SIG-M5 (cell line): ENCODE measurements at places on chromosomes 6 and 20.
A peak's percentile ranks its signal among the peaks of the same experiment; 100 is the strongest.

DNA sequence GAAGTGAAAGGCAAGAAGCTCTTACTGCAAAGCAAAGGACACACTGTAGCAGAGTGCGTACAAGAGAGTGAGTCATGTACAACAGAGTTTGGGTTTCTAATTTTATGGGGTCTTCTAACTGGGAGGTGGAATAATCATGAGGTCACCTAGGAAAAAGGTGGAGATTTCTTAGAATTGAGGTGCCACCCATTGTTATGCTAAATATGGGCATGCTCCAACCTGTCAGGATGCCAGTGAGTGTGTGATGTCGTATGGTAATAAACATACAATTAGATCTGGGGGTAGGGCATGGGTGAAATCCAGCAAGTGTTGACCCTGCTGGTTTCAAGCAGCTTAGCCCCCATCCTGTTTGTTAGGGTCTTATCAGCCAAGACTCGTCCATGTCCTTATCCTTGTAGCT lies 46.6 kb downstream of the OR2B6 start:
- no peak for DNase-seq

- no peak for DNase-seq
Observed at GRCh38 chr20:8946036-8946940, 122.6 kb upstream of the PLCB4 start.

DNA sequence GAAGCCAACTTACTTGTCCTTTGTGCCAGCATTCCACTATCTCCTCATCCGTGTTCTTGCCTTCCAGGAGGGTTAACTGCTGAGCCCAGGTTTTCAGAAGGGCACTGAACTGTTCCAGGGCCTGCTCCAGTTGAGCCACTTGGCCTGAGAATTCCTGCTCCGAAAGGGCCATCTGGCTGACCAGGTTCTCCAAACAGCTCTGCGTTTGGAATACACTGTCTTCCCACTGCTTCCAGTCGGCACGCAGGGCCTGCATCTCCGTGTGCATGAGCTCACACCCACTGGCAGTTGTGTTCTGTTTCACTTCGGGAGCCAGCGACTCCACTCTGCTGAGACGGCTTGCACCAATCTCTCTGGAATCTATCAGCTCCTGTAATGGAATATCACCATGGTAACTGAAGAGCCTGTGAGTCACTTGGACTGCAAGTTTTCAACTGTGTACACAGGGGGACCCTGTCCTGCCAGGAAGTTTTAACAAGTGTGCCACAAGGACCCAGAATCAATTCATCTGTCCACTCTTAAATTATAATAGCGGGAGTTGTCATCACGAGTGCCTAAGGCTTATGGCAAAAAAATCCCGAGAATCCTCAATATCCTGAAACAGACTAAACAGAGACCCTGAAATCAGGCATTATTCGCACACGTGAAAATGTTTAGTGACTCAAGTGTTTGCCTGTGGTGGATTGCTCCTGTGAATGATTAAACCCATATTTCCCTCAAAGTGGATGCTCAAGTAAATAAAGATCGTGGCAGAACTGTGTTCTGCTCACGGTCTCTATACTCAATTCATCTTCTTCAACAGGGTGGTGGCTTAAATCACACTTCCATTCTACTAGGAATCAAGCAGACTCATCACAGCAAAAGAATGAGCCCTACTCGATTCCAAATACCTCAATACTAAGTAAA lies 255.9 kb downstream of the SYNE1 start:
- no peak for DNase-seq

- DNase-seq: no peak
Observed at GRCh38 chr6:2135401-2135800, 110.0 kb downstream of the GMDS start.

GRCh38 chr20:34047010-34047687 lies 53.4 kb downstream of the RALY start:
- no peak for DNase-seq

- no peak for DNase-seq
Observed at GRCh38 chr6:64774881-64775280, 932.1 kb downstream of the EYS start.

DNA sequence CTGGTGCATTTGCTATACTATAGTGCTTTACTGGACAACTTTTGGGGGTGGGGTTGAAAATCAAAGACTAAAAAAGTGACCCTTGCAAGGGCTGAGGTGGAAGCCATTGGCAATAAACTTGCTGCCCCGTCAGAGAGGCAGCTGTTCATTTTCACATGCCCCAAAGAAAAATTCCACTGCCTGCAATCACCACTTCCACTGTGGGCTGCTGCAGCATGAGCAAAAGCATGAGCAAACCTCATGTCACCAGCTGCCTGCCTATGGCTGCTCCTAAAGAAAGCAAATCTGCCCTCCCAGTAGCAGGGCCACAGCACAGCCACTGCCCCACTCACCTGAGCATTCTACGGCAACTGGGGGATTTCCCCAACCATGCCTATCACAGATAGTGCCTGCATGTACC lies 290.0 kb downstream of the PAX1 start:
- no peak for DNase-seq

DNA sequence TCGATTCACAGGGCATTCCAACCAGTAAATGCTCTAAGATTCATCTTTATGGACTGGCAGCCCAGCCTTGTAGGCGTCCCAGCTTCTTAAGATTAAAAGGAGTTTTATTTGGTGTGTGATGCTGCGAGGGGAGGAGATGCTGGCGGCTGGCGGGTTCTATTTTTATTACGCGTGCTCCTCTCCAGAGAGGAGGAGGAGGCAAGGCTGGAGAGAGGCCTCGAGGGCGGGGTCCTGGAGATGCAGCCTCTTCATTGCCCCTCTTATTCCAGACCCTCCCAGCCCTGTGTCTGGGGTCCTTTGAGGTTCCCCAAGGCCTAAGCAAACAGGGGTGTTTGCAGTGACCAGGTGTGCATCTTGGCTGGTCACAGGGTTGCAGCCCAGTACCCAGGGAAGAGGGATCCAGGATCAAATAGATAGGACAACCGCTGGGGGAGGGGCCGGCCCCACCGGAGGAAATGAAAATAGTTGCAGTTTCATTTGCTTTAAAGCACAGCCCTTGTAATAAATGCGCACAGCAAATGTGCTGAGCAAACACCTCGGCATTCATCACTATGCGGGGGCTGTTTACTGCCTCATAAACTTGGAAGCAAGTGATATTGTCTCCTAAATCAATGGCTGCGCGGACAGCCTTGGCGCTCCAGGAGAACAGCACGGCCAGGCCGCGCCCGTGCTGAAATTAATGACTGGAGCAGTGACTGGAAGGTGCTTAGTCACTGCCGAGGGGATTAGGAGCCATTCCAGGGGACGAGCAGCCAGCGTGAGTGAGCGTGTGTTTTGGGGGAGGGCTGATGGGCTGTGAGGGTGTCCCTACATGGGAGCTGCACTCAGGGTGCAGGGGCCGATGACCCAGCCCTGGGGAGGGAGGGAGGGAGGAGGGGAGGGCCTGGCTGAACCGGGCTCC lies 83.0 kb downstream of the TMEM242 start:
- DNase-seq: no peak

DNA sequence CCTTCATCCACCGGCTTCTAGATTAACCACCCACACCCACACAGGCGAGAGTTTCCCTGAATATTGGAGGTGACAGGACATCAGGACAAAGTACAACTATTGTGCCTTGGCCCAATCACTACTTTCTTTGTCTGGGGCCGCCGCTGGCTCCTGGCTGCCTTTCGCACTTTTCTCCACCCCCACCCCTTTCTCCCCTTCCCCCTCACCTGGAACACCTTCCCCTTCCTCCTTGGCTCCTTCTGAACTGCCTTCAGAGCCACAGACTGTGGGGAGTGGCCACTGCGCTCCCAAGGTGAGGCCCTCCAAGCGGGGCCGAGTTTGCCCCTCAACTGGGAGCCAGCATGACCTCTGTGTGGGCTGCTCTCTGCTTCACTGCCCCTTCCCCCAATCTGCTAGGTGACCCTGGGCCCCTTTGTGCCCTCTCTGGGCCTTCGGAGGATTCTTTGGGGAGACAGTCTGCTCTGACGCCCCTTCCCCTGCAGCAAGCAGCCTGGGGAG lies 3.0 kb upstream of the VEGFA start:
- DNase-seq: no peak

- DNase-seq: no peak
Observed at GRCh38 chr6:6131492-6132109, 124.9 kb upstream of the NRN1 start.

DNA sequence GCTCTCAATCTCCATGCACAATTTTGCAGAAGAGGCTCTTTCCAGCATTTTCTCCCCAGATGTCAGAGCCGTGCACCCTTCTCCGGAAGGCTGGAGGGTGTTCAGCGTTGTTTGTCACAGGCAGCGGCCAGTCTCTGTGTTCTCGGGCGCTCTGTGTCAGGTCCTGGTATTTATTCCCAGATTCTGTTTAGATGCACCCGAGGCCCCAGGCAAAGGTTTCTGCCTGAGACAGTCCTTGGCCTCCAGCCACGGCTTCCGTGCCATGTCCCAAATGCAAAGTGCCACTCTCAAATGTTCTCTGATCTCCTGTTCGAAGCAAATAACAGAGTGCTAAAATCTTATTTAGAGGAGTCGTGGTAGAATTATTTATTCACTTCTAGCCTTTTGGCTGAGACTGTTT lies 140.3 kb upstream of the AGPAT4 start:
- no peak for DNase-seq

GRCh38 chr20:57451795-57452661 lies 60.8 kb downstream of the RBM38 start:
- DNase-seq: peak; percentile 64

DNA sequence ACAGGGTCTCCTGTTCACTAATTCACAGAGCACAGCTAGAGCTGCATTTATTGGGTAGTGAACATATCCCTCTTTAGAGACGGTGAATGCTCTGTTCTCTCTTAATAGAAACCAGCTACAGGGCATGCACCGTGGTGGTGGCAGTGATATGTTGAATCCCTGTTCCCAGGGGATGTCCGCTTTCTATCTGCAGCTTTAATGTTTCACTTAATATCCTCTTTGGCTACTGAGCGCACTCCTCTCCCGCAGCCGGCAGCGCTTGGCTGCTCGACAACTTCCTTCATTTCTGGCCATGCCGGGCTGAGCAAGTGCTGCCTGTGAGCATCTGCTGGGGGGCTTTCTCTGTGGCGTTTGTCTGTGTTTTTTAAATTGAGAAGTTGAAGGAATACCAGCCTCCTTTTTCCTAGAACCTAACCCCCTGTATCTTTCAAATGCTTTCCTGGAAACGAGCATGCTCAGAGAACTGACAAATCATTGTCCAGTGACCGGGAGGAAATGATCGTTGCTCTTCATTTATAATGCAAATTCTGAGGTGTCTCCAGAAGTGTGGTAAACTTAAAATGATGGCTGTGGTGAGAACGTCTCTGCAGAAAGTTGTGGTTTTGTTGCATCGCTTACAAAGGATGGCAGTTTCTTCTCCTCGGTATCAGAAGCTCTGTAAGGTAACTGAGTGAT lies 297.9 kb downstream of the UTRN start:
- DNase-seq: no peak

- DNase-seq: no peak
Observed at GRCh38 chr6:12170351-12171092, 119.6 kb upstream of the EDN1 start.

- no peak for DNase-seq
Observed at GRCh38 chr20:13493143-13493542, 145.6 kb downstream of the TASP1 start.

GRCh38 chr20:63850689-63851547 lies 10.4 kb upstream of the ABHD16B start:
- no peak for DNase-seq

- no peak for DNase-seq
Observed at GRCh38 chr6:15250187-15251168, 4.6 kb downstream of the JARID2 start.

GRCh38 chr20:1627200-1627550 lies 7.4 kb upstream of the SIRPB1 start:
- DNase-seq: no peak

GRCh38 chr6:119476554-119476953 lies 127.0 kb upstream of the MAN1A1 start:
- DNase-seq: no peak

- DNase-seq: no peak
Observed at GRCh38 chr6:130524552-130524951, 158.7 kb downstream of the TMEM200A start.

DNA sequence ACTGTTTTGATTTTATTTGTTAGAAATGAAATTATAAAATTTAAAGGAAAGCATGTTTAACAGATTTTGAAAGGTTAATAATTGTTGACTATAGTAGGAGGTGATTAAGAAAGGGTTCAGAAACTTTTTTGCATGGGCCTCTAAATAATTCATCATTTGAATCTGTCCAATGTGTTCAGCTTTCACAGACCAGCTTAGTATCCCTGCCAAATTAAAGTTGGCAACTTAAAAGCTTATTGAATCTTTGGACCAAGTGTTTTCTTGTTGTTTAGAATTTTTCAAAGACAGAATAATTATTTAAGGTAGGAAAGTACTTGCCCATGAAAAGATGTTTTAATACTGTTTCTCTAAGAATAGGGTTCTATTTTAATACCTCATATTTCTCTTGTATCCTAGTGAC lies 466.0 kb downstream of the GJA1 start:
- no peak for DNase-seq

GRCh38 chr6:136737374-136737844 lies 54.9 kb downstream of the MAP3K5 start:
- DNase-seq: no peak

DNA sequence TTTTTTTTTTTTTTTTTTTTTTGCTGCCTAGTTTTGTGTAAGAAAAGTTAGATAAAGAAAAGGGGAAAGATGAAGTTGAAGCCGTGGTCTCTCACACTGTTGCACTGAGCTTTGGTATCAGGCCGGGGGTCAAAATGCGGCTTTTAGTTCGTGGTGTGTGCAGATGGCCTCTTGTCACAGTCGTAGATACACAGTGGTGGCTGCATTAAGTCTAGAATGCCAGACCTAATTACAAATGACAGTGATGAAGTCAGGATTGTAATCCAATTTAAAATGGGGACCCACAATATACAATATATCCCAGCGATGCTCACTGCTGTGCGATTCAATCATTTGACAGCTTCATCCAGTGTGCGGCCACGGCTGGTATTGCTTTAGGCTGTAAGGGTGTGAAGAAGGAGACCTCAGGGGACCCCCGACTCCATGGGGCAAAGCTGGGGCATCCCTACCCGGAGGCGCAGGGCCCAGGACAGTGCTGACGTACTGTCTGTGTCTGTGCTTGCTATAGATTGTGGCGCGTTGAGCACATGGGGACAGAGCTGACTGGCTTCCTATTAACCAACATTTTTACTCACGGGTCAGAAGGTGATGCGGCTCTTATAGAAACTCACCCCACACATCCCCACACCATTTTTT lies 210.0 kb upstream of the SOX4 start:
- no peak for DNase-seq

- DNase-seq: no peak
Observed at GRCh38 chr6:14510038-14510437, 392.5 kb downstream of the CD83 start.
